Stimulated activated CD4-positive, alpha-beta T cell treated with anti-CD3 and anti-CD28 coated beads, Interleukin-12 subunit alpha, Interleukin-12 subunit beta, amount 100 ng/mL, for 48 hours (primary cell): ENCODE measurements at places on chromosomes 7 and 10.

GRCh38 chr10:15144788-15145187 lies 23.7 kb downstream of the NMT2 start:
- no peak for DNase-seq

DNA sequence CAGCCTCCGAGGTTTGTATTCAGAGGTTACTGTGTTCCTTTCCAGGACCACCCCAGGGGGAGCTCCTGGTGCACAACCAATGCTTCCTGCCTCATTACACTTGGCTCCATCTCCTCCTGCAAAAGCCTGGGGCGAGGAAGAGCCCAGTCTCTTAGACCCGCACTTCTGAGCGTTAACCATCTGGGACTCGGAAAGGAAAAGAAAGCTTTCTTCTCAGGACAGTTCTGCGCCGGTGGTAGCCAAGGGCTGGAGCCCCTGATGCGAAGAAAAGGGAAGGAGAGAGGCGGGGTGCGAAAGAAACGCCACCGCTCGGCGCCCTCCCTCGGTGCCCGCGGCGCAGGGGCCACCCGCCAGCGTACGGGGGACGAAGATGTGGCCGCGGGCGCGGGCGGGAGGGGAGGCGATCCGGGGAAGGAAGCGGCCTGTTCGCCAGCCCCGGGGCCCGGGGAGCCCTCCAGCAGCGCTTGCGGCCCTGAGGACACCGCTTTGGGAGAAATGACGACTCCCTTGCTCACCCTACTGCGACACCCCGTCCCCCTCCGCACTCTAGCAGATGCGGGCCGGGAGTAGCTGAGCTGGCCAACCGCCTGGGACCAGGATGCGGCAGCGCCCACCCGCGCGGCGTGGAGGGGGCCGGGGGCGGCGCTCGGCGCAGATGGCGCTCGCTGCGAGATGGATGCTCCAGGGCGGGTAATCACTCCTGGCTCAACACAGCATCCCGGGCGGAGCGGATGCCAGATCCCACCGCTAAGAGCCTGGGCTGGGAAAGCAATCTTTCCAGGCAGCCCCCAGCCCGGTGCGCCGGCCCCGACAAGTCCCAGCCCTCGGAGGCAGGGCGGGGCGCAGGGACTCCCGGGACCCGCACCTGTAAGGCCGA lies 1.3 kb downstream of the NRCAM start:
- no peak for DNase-seq

DNA sequence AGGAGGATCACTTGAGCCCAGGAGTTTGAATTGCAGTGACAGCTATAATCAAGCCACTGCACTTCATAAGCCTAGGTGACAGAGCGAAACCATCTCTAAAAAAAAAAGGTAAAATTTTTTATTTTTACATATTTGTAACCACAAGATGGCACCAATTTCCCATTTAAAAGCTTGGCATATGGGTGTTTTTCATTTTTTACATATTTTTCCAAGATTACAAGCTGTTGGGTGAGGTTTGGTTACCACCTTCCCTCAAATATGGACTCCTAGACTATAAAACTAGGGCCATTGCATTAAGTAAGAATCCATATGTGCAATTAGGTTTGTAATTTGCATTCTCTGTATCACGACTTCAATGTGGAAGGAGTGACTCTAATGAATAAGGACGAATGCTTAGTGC lies 129.3 kb upstream of the ACBD5 start:
- no peak for DNase-seq

- no peak for DNase-seq
These were observed 393.8 kb upstream of the PRKCQ start for GRCh38 chr10:6973899-6974298.

GRCh38 chr10:129959544-129960480 lies 4.3 kb downstream of the EBF3 start:
- DNase-seq: no peak

GRCh38 chr7:28291559-28291958 lies 111.0 kb upstream of the JAZF1 start:
- no peak for DNase-seq
